ENCODE measurements at places on chromosomes 12 and 14.

DNA sequence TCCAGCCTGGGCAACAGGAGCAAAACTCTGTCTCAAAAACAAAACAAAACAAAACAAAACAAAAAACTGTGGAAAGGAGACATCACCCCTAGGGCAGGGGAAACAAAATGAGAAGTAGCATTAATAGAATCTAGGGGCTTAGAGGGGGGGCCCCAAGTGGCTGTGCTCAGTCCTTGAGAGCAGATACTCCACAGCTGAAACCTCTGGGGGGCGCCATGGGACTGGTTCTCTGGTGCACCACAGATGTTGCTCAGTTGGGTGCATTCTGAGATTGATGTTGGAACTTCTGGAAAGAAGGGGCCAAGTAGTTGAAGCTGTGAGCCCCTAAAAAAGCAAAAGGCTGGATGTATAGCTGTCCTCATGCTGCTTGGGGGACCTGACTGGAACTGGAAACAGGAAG is 11.8 kb upstream of the SYNE2 start:
- peak; percentile 28 for DNase-seq

DNA sequence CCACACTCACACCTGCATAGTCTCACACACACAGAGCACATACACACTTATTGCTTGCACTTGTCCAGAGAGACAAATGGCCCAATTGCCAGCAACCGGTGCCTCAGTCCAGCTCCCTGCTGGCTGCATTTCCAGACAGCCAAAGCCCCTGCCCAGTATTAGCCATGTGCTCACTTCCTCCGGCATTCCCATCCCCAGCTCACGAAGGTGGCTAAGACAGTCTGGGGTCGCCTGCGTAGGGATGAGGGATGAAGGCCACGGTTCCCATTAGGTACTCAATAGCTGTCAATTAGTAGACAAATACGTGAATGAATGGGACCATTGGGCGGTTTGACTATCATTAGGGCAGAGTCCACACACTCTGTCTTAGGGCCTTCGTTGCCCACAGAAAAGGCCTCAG is 146.8 kb upstream of the EGLN3 start:
- DNase-seq: no peak

DNA sequence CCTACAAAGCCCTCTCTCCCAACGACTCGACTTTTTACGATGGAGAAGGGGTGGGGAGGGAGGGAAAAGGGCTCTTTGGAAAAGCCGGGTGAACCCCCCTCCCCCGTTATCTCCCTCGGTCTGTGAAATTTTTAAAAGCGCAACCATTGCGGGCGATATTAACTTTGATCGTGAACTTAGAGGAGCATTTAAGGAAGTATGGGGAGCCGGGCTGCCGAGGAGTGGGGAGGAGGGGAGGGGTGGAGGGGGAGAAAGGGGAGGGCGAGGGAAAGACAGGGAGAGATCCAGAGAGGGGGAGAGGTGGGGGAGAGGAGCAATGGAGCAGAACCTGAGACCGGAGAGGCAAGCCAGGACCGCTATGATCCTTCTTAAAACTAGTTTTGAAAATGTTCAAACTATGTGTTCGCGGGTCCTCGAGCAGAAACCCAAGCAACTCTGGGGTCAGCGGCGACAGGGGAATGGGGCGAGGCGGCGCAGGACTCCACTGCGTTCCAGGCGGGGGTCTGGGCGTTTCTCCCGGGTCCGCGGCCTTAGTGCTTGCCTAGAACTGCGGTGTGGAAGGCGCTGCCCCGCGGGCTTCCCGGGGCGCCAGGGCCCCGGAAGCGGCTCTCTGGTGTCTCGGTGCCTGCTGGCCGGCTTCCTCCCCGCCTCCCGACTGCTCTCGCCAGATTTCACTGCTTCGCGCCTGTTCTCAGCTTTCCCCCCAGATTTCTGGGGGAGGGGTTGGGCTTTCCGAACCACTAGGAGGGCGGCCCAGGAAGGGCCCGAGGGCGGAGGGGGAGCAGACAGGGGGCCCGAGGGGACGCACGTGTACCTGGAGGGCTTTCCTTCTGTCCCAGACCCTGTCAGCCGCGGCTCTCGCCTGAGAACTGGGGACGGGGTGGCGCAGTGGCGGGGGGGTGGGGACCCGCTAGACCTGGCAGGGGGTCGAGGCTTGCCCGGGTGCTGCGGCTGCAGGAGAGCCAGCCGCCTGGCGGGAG is at the start of gene HOTAIR:
Gene HOTAIR, minus strand, starts transcription at position 871 of the 980 bp plus-strand sequence.
- no peak for DNase-seq

GRCh38 chr14:61416591-61416990 is 95.2 kb downstream of the PRKCH start:
- DNase-seq: no peak

DNA sequence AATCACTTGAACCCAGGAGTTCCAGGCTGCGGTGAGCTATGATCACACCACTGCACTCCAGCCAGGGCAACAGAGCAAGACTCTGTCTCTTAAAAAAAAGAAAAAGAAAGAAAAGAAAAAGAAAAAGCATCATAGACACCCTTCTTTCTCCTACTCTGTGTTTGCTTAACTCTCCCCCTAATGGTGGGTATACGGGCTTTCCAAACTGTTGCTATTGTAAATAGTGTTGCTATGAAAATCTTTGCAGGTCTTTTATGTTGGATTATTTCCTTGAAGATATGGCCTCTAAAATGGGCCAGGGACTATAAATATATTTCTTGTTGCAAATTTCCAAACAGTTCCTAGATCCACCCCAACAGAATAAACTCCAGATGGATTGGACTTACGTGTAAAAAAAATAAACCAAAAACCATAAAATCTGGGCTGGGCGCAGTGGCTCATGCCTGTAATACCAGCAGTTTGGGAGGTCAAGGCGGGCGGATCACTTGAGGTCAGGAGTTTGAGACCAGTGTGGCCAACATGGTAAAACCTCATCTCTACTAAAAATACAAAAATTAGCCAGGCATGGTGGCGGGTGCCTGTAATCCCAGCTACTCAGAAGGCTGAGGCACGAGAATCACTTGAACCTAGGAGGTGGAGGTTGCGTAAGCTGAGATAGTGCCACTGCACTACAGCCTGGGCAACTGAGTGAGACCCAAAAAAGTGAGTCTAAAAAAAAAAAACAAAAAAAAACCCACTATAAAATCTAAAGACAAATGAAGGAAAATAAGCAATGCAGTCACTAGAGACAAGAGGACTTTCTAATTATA is 25.9 kb downstream of the NFKBIA start:
- DNase-seq: no peak

- DNase-seq: no peak
Observed at GRCh38 chr14:100629098-100629497, 41.9 kb upstream of the BEGAIN start.

- DNase-seq: no peak
Observed at GRCh38 chr12:52428121-52428520, 6.0 kb downstream of the KRT75 start.

DNA sequence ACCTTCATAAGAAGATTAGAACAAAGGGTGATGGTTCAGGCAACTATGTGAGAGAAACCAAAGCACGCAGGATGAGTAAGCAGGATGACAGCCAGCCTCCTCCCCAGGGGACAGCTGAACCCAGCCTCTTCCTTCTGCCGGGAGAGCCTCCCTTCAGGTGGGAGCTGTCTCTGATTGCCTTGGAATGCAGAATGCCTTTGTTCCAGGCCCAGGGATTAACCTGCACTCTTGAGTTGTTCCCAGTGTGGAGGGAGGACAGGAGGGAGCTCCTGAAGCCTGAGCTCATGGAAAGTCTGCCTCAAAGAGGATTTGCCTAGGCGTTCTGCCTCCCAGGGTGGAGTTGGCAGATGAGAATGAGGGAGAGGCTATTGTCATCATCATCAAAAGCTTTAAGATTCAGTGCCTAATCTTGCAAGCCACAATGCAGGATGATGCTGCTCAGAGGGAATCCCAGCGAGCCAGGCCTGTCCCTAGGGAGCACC is 3.6 kb upstream of the KRT6A start:
- DNase-seq: no peak

DNA sequence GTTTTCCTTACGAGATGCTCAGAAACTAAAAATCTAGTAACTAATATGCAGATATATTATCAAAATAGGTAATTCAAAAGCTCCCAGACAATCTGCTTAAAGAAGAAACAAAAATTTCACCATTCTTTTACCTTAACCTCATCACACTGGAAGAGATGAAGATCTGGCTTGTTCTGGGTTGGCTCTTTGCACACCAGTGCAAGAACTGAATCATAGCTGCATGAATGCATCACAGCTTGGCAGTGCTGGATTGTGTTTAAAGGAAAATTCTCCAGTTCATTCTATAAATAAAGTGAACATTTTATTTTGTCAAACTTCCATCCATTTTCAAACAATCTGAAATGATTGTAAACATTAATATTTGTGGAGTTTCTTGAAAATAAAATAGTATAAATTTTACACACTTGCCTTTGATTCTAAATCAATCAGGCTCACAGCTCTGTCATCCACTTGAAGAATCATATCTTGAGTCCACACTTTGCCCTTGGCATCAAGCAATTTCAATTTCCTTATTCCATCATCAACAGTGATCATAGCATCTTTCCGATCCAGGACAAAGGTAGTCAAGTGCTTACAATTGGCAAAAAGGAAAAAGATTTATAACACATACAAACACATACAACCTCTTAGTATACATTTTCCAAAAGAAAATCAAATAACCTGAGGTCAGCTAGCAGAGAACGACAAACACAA is 119.8 kb downstream of the EPS8 start:
- DNase-seq: no peak

GRCh38 chr14:100375963-100376735 is 53.0 kb downstream of the SLC25A47 start:
- DNase-seq: peak; percentile 92

DNA sequence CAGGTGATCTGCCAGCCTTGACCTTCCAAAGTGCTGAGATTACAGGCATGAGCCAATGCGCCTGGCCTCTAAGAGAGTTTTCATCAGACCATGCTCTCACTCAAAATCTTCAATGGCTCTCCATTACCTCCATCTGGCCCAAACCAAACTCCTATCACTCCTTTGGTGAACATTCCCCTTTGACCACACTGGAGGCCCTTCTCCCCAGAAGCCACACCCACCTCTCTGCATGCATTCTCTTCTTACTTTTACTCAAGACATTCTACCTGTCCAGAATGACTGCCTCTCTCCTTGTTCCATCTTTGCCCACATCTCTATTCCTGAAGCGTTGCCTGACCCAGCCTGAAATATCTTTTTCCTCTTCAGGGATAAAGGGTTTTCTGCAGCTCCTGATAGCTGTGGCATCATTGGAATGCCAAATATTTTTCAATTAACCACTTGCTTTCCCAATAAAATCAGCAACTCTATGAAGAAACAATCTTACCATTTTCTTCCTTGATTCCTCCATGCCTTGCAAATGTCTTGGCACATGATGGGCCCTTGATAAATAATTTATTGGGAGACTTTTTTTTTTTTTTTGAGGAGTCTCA is 15.5 kb downstream of the PLEK2 start:
- DNase-seq: no peak

DNA sequence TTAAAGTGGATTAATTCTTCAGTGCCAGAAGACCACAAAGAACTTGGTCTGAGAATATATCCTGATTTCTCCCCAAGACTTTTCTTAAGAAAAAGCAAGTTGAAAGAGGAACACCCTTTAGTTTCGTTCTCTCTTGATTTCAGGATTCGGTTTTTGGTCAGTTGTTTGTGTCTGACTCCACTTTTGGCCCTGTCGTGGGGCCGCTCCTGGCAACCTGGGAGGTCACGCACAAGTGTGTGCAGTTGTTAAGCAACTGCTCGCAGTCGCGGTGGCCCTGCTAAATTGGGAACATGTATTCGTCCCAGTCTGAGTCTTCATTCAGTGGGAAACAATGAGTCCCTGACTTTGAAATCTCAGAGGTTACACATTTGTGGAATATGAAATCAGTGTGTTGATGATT is 68.7 kb downstream of the RGS6 start:
- no peak for DNase-seq

GRCh38 chr12:54596526-54596946 is 8.1 kb upstream of the PPP1R1A start:
- peak; percentile 53 for DNase-seq

- DNase-seq: no peak
Observed at GRCh38 chr14:44971459-44971858, 9.5 kb downstream of the TOGARAM1 start.

- DNase-seq: no peak
Observed at GRCh38 chr12:20248646-20249045, 119.7 kb upstream of the PDE3A start.

DNA sequence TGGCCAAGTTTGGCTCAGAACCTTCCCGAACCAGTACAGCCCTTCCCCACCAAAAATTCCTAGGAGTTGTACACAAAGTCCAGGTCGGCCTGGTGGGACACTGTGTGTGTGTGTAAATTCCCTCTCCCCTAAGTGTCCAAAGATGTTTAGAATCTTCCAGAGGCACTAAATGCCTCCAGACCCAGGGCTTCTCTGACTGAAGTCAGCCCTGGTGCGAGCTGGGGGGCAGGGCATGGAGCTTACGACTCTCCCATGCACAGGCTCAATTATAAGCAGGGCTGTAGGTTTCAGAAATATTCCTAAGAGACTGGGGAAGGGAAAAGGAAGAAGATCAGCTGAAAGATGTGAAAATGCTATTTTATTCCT is 106.9 kb upstream of the ATF7IP start:
- no peak for DNase-seq

All from stimulated activated CD4-positive, alpha-beta T cell treated with anti-CD3 and anti-CD28 coated beads, Interleukin-12 subunit alpha, Interleukin-12 subunit beta, amount 100 ng/mL, for 4 hours (primary cell).